Naive B cell (primary cell): ENCODE measurements at places on chromosomes 7 and 10.

DNA sequence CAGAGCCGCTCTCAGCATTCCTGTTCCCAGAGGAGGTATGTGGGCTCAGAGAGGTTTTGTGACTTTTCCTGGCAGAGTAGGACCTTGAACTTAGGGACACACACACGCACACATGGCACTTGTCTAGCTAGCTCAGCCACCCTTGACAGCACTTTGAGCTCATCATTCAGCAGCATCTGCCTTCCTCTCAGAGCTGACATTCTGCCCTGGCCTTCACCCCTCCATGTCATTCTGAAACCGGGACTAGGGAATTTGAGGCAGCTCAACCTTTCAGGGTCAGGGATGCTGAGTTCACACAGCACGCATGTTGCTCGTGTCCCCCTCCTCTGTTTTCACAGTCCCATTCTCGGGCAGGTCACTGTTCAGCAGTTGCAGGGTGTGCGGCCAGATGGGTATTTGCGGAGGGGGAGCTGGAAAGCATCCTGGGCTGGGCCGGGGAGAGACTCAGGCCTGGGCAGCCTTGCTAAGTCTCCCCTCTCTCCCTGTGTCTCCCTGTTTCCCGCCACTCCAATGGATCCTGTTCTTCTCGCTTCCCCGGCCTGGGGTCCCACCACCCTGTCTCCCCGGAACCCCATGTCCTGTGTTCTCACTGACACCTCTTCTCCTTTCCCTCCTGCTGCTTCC lies 78.0 kb downstream of the COL13A1 start:
- no peak for DNase-seq

DNA sequence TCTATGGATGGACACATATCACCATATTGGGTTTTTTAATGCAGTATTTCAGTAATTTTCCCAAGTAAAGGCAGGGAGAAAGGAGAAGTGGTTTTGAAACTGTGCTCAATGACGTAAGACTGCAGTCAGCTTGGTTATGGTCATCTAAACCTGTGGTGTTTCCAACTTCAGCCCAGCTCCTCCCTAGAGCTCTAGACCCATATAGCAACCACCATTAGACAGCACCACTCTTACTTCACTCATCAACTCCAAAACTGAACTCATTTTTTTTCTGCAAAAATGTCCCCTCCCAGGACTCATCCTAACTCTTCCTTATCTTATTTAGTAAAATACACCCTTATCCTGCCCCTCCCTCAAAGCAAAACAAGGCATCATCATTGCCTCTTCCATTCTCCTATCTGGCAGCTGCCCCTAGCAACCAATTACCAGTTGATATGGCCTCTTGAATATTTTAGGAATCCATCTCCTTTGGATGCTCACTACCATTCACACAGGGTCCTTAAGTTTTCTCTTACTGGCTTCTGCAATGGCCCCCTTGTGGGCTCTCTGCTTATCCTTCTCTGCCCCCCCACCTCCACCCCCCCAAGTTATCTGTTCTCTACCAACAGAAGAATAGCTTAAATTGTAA lies 1.5 kb upstream of the RALA start:
- peak; percentile 14 for DNase-seq

- no peak for DNase-seq
These were observed 1262.6 kb upstream of the SORCS1 start for GRCh38 chr10:108427146-108427545.

- DNase-seq = no peak
These were observed 8.0 kb downstream of the PDGFA start for GRCh38 chr7:511476-512145.

DNA sequence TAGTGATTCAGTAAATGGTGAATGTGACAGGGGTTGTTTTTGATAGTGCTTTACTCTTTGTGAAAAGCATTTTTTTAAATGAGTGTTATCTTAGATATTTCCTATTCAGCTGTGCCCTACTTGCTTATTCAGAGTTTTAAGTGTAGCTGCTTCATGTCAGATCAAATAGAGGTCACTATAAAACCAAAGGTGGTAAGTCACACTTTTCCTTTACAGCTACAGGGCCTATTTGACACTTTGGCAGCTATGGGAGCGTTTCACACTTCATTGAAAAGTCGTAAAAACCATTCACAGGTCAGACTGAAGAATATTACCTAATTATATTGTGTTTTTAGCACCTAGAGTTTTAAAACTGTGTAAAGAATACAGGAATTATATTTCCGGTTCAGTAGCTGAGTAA lies 67.3 kb downstream of the ANKIB1 start:
- no peak for DNase-seq

- DNase-seq = no peak
These were observed 37.5 kb upstream of the EGR2 start for GRCh38 chr10:62853710-62854109.

- DNase-seq = no peak
These were observed 135.2 kb downstream of the ADCY1 start for GRCh38 chr7:45709168-45710042.

DNA sequence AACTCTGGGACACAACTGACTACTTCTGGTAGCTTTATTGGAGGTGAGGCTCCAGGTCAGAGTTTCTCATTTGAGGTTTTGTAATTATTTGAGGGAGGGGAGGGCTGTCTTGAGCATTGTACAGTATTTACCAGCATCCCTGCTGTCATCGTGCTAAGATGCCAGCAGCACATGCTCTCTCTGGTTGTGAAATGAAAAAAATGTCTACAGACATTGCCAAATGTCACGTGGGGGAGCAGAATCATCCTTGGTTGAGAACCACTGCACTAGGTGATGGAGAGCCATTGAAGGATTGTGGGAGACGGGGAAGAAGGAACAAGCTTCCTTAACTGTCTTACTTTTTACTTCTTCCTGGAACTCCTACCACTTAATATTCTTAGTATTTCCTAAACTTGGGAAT lies 5.0 kb downstream of the SEPTIN7 start:
- no peak for DNase-seq

DNA sequence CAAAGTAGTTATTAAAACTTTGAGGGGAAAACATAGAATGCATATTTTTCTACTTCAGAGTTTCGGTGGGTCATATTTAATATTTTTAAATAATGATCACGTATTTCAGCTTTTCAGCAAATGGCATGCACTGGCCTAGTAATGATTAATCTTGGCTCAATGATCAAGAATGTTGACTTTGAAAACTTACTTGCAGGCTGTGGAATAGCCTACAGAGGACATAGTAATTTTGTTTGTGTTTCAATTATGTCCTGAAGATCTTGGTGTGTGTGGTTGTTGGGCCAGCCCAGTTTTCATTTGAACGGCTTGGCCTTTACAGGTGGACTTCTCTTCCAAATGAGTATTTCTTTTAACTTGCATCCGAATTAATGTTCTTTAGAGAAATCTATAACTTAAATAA lies 35.1 kb downstream of the ADD3 start:
- DNase-seq = no peak

GRCh38 chr10:64261092-64261491 lies 739.9 kb downstream of the REEP3 start:
- DNase-seq = no peak

DNA sequence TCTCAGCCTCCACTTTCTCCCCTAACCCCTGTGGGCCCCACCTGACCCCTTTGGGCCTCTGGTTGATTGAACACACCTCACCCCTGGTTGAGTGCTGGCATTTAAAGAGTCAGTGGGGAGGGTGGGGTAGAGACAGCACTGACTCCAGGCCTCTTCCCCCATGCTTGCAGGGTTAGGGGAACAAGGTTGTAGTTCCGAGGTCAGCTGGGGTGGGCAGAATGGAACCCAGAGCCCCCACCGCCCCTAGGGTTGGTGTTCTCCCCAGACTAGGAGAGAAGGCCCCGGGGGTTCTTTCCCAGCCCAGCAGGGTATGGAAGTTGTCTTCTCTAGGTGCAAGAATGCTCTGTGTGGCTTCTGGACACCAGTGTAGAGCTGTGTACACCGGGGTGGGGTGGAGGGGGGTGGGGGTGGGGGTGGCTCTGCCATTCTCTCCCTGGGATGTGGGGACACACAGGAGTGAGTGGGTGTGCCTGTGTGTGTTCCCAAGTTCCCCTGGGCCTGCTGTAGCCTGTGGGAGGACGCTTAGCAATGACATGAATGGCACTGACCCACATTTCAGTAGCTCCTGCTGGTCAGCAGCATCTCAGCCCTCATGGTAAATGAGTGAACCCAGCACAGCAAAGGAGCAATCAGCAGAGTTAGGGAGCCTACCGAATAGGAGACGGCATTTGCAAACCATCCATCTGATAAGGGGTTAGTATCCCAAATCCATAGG lies 33.6 kb downstream of the PRF1 start:
- no peak for DNase-seq

DNA sequence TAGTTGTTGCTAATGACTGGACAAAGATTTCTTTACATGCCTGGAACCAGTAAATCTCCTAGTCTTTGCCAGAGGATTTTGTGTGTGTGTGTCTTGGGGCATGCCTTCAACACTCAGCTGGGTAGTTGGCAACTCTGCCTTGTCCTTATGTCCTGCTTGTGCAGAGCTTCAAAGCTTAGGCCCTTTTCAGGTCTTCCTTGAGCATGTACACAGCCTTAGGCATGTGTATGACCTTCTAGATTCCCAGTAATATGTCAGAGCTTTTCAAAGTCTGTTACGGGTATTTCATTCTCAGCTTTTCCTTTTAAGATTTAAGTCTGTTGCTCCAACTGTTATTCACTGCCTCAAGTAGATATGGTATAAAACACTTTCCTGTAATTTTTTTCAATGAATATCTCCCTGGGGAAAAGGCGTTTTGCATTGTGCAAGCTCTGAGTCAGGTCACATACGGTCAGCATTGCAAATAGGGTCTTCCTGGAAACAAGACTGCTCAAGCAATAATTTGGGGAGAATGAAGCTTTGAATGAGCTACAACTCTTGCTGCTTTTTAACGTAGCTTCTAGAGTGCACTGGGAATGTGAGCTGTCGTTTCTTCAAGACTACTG lies 25.5 kb downstream of the SHOC2 start:
- no peak for DNase-seq

DNA sequence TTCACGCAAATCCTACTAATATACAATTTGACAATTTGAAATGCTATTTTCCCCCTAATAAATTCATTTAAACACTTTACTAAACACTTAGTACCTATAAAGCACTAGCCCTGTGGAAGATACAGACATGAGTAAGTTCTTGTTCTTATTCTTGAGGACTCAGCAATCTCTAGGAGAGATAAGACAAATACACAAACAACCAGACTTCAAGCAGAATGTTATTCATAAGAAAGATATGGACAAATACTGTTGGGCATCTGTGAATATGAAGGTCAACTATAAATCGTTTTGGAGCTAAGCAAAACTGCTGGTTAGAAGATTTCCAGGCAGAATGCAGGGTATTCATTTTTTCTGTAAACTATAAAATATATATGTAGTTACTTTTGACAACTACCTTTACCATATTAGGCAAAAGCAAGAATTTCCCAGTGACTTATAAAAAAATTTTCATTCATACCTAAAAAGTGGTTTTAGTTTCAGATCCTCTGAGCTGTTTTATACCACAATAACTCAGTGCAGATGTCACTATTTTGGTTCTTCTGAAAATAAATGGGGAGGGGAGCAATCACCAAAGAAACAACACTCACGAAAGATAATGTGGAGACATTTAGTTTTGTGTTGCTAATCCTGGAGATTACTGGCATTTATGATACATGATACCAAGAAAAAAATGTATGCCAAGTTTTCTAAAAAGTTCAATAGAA lies 3.8 kb downstream of the VPS41 start:
- DNase-seq = peak; percentile 11

DNA sequence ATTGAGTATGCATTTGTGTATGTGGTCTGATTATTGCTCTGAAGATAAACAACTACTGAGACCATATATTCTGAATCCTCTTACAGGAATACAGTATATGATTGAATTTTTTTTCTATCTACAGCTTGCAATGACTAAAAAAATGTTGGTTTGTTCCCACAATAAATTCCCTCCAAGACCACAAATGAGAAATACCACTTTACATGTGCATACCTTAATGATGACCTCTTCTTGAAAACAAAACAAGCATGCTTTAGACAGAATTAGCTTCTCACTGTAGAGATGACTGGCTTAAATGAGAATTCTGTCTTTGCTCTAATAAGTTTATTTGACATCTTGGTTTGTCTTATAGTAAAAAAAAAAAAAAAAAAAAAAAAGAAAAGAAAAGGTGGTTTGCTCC lies 241.5 kb downstream of the PCDH15 start:
- no peak for DNase-seq

DNA sequence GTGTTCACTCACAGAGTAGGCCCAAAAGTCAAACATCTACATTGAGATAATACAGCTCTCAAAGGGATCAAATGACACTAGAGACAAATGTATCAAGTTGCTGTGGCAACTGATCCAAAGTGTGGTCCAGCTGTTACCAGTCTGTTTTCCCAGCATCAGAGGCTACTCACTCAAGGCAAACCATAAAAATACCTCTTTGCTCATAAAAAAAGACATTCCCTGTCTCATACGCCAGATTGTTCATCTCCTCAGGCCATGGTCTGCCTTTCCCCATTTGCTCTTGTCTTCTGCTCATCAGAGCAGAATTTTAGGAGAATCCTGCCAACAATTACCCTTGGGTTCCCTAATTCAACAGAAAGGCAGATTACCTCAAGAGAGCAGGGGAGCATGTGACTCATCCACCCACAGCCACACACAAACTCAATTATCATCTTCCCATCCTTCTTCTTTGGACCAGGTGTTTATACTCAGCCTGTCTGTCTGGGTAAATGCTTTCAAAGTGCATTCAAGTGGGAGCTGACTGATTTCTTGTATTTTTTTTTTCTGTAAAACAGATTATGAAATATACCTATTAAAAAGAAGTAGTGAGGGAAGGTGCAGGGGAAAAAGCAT lies 226.5 kb upstream of the HPS1 start:
- no peak for DNase-seq

- DNase-seq = no peak
These were observed 32.9 kb upstream of the PCBD1 start for GRCh38 chr10:70921285-70921684.

DNA sequence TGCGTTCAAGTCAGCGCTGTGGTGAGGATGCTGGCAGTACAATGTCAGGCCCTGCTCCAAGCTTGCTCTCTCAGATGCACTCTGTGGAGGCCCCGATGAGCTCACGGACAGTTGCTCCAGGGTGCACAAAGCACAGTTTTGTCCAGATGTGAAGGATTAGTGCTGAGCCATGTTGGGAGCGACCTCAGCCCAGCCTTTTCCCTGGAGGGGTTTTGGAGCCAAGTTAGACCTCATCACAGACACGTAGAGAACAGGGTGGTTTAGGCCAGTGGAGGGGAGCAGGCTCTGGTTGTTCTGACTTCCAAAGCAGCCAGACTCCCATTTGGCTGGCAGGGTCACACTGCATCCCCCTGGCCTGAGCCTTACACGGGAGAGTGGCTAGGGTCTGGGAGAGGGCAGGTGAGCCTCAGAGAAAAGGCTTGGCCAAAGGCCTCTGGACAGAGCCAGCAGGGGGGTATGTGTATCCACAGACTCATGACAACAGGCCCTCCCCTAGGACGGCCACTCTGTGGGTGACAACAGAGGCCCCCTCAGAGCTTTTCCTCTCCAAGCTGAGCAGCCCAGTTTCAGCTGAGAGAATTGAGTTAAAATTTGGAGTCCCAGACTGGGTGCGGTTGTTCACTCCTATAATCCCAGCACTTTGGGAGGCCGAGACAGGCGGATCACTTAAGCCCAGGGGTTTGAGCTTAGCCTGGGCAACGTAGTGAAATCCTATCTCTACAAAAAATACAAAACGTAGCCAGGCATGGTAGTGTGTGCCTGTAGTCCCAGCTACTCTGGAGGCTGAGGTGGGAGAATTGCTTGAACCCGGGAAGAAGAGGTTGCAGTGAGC lies 4.7 kb downstream of the PLAC9 start:
- no peak for DNase-seq
